ENCODE measurements at places on chromosomes 1 and 21.

DNA sequence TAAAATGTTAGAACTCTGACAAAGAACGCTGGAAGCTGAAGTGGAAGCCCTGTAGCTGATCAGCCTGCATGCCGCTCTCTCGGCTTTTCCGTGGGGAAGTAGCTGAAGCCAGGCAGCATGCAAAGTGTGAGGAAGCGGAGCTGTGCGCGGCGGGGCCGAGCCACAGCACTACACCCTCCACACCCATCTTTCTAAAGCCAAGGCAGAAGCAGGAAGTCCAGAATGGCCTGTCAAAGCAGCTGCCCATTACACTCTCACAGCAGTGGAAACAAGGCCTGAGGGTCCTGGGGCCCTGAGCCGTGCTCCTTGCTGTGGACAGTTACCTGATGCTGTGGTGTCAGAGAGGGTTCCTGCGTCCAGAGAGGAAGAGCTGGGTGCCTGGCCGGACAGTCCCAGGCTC is 69.6 kb downstream of the UBR4 start:
- no peak for DNase-seq

DNA sequence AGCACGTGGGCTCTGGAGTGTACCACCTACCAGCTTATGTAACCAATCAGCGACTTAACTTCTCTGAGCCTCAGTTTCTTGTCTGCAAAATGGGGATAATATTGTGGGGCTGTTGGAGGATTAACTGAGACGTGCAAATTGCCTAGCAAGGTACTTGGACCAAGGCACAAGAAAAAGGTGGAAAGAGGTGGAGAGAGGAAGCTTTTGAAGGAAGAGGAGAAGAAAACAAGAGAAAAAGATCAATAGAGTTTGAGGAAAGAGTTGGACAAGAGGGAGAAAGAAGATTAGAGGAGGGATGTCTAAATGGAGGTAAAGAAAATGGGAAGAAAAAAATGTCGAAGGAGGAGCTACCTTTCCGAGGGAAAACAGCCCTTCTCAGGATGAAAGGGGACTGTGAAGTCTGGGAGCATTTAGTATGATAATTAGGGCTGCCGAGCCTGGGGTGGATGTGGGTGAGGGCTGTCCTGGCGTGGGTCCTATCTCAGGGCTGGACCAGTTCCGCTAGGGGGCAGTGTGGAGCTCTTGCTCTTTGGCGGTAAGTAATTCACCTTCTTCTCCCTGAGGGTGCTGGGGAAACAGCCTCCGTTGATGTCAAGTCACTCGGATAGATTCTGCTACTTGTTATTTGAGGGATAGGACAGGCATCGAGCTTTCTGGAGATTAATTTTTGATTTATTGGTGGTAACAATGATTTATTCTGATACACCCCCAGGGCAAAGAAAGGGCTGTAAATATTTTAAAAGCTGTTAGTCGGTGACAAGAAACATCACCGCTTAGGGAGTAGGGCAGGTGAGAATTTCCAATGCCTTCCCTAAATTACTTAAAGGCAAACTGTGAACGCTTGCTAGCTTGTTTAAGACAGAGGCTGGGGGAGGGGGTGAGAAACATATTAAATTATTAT is 79.0 kb upstream of the NFASC start:
- no peak for DNase-seq

- DNase-seq: no peak
Observed at GRCh38 chr1:54255026-54255702, 55.2 kb downstream of the MRPL37 start.

- DNase-seq: no peak
Observed at GRCh38 chr1:232508130-232508701, 121.7 kb downstream of the SIPA1L2 start.

GRCh38 chr1:23726686-23727085 is 16.6 kb upstream of the ELOA start:
- DNase-seq: no peak

DNA sequence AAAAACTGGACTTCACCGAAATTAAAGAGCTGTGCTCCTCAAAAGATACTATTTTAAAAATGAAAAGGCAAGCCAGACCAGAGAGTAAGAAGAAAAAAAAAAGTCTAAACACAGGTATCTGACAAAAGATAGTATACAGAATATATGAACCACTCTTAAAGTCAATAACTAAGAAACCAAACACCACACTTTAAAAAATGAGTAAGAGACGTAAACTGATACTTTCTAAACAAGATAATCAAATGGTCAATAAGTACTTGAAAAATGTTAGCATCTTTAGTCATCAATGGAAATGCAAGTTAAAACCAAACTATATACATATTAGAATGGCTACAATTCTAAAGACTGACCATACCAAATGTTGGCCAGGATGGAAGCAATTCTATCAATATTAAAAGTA is 77.6 kb downstream of the EVI5 start:
- no peak for DNase-seq

GRCh38 chr1:200960948-200961340 is 62.6 kb downstream of the KIF21B start:
- no peak for DNase-seq

GRCh38 chr1:222521299-222522104 is 26.4 kb downstream of the HHIPL2 start:
- DNase-seq: no peak

- DNase-seq: peak; percentile 28
Observed at GRCh38 chr1:221824025-221824424, 82.1 kb upstream of the DUSP10 start.

Measured in NCI-H446 treated with DMSO at 0.1 percent for 48 hours (cell line).